ENCODE measurements at places on chromosomes 2 and 18. TPM values are rescaled to one million over a fixed set of nuclear protein-coding genes. Genes with fewer than 3 reads are reported as not detected.

The LONRF2 gene
- 15.7 TPM for total RNA-seq

The ADCYAP1 gene
- 0.22 TPM for total RNA-seq

The SCYGR4 gene
- not detected for total RNA-seq

The MERTK gene
- 15.2 TPM for total RNA-seq
